ENCODE measurements at places on chromosomes 3 and 15.

DNA sequence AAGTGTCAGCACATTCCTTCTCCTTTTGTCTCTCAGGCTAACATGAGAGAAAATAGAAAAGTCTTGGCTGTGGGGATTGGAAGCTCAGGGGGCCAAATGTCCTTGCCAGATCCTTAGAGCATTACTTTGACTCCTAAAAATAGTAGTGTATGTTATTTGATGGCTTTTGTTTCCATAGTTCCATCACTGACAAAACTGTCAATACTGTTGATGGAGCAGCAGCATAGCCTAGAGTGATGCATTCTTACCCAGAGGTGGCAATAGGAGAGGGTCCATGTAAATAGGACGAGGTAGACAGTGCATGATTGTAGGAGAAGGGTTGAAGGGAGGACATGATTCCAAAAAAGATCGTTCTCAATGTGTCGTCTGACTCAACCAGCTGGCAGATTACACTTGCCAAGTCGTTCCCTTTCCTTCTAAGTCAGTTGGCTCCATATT, 282.7 kb upstream of the TPRG1 start:
- no peak for DNase-seq

DNA sequence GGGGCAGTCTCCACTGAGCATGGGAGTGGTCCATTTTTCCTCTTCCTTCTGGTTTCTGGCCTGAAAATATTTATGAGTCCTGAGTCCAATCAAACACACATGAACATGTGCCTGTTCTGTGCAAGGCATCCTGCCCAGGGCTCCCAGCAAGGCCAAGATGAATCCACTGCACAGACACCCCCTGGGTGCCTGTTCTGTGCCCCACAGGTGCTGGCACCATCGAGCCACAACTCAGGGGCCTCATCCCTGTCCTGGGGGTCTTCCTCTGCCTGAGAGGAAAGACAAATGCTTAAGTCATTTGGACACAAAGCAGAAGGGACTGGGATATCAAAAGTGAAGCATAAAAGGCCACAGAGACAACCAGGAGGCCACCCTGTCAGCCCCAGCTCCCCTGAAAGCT, 87.4 kb upstream of the IQSEC1 start:
- DNase-seq = no peak

DNA sequence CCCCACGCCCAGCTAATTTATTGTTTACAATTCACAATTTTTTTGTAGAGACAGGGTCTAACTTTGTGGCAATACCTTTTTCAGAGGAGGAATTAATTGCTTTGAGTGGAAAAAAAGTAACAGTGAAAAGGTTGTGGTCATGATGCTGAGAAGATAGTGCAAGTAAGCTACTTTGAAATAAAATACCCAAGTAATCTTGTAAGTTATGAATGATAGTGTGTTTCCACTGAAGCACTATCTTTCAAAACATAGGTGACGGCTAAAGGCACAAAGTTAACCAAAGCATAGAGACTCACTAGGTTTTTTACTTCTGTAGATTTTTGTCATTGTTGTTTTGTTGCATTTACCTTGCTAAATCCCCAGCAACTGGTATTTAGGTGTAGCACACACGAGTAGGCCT, 101.2 kb upstream of the C15orf61 start:
- no peak for DNase-seq

- DNase-seq = no peak
Observed at GRCh38 chr15:94576889-94577533, 345.6 kb downstream of the MCTP2 start.

DNA sequence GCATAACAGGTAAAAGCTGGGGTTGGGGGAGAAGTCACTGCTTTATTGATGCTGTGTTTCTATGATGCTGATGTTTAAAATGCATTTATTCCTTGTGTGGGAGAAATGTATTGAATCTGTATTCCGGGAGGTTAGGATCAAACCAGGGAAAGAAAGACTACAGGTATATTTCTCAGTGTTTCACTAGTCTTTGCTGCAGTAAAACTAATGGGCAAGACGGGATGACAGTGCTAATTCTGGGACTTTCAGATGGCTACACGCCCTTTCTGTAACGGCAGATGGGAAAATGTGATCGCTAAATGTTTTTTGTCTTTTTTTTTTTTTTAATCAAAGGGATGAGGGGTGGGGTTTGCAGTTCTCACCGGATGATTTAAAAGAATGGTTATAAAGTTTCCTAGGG, 393 bp downstream of the CNTN6 start:
- DNase-seq = no peak

GRCh38 chr3:119319311-119319710, 25.1 kb downstream of the ARHGAP31 start:
- DNase-seq = no peak

- no peak for DNase-seq
Observed at GRCh38 chr3:182183716-182184430, 472.1 kb downstream of the SOX2 start.

DNA sequence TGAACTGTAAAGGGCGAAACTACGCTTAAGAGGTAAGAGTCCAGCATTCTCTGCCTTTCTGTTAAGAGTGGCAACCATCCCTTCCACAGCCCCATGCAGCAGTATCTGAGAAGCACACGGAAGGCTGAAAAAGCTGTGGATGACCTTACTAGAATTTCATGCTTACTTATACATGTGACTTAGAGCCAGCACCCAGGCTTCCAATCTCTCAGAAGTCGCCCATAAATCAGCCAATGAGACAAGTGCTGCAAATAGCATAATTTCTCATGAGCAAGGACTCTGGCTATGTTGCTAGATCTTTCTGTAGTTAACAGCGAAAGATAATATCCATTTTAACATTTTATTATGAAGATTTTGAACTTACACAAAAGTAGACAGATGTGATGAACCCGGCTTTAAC, 65.3 kb downstream of the IGF2BP2 start:
- DNase-seq = no peak

GRCh38 chr3:134956844-134957243, 161.8 kb downstream of the EPHB1 start:
- DNase-seq = no peak

- no peak for DNase-seq
Observed at GRCh38 chr3:42988566-42988965, 9.5 kb downstream of the GASK1A start.

- DNase-seq = no peak
Observed at GRCh38 chr3:127457546-127458145, 132.9 kb downstream of the TPRA1 start.

GRCh38 chr3:107738486-107739183, 215.9 kb downstream of the BBX start:
- DNase-seq = no peak
